ENCODE measurements at places on chromosomes 1 and 21.

GRCh38 chr1:56505792-56506743 lies 73.3 kb downstream of the PLPP3 start:
- DNase-seq = no peak

DNA sequence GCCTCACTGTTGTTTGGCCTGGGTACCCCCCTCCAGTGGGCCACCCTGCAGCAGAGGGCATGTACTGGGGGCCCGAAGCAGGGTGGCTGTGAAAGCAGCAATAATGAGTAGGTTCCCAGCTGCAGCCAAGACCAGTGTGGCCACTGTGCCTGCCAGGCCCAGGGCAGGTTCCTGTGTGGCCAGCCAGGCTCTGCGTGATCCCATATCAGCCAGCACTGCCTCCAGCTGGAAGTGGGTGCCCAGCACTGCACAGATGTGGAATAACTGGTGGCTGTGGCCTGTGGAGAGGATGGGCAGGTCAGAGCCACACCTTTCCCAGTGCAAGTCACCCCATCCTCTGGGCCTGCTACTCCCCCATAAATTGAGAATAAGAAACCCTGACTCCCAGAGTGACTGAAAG lies 2.1 kb downstream of the BGLAP start:
- DNase-seq = no peak

- no peak for DNase-seq
These were observed 564 bp downstream of the DISP1 start for GRCh38 chr1:222815440-222815765.

GRCh38 chr1:150514913-150515327 lies 632 bp upstream of the FALEC start:
- DNase-seq = no peak

DNA sequence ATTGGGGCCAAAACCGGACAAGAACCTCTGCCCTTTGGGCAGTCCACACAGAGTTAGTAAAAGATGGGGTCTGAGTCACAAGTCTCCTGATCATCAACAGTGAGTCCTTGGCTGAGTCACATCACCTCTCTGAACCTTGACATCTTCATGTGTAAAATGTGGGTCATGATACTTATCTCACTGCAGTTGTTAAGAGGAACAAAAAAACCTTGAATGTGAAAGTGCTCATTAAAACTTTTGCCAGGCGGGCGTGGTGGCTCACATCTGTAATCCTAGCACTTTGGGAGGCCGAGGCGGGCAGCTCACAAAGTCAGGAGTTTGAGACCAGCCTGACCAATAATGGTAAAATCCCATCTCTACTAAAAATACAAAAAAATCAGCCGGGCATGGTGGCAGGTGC lies 15.7 kb downstream of the S100A16 start:
- DNase-seq = peak; percentile 43

GRCh38 chr1:219066631-219067349 lies 106.9 kb upstream of the LYPLAL1 start:
- DNase-seq = peak; percentile 10

DNA sequence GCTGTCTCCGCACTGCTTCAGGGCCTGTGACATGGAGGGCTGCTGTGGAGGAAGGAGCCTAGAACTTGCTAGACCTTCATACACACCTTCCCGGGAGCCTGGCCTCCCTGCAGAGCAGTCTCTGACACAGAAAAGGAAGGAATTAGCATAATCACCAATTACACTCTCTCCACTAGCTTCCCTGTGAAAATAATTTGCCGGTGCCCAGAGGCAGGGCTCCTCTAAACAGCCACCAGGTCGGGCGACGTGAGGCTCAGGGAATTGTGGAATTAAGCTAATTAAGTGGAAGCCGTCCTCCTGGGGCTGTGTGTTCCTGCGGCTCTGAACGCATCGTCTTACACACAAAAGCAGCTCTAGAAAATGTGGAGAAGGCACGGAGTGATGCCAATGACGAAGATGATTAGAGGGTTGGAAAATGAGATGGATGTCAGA lies 82.6 kb downstream of the NENF start:
- DNase-seq = no peak

DNA sequence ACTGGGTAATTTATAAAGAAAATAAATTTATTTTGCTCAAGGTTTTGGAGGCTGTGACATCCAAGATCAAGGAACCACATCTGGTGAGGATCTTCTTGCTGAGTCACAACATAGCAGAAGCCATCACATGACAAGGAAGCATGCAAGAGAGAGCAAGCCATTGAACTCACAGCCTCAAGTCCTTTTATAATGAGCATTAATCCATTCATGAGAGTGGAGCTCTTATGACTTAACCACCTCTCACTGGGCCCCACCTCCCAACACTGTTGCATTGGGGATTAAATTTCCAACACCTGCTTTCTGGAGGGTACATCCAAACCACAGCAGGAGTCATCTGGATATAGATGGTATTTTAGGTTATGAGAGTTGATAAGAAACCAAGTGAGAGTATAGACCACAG lies 20.6 kb upstream of the EGLN1 start:
- DNase-seq = no peak

- DNase-seq = peak; percentile 92
These were observed 139.2 kb downstream of the CLIC6 start for GRCh38 chr21:34807881-34808568.

DNA sequence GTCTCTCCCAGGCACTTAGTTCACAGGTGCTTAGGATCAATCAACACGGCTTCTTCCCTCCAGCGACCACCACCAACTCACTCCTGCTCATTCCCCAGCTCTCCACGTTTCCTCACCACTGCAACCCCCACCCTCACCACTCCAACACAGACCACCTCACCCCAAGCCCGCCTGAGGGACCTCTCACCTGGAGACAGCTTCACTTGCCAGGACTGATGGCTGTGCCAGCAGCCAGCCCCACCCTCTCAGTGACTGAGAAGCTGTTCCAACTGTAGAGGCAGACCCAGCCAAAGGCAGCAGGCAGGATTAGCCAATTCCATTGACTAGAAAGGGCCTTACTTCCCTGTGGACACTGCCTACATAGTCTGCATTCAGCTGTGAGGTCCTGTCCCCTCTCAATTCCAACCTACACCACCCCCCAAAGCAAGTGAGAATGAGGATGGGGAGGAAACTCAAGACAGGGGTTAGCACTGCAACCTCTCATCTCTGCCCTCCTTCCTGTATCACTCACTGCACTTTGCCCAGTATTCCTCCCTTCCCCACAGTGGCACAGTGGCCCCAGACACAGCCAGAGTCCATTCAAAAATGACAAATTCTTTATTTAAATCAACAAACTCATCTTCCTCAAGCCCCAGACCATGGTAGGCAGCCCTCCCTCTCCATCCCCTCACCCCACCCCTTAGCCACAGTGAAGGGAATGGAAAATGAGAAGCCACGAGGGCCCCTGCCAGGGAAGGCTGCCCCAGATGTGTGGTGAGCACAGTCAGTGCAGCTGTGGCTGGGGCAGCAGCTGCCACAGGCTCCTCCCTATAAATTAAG lies 7.6 kb downstream of the TAGLN2 start:
- no peak for DNase-seq

DNA sequence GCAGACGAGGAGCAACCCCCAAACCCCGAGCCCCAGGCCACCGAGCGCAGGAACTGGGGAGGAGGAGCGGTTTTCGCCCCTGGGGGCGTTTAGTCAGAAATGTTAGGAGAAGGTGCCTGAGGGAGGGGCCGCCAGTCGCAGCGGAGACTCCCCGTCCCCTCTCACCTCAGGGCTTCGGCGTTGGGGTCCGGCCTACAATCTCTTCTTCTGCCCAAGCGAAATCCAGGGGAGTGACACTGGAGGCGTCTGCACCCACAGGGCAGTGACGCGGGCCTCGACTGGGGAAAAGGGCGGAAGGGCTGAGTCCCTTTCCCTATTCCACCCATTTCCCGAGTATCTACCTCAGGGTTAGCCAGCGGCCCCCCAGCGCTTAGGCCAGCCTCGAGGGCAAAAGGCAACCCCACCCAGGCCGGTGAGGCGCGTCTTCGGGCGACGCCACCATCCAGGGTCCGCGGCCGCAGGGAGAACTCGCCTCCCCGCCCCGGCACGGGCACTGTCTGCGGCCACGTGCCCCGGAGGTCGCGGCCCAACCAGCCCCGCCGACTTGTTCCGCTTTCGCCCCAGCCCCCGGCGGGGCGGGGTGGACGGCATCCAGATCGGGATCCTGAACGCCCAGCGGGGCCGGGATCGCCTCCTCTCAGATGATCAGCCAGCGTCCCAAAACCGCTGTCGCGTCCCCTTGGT lies 118.7 kb upstream of the BARHL2 start:
- DNase-seq = no peak

DNA sequence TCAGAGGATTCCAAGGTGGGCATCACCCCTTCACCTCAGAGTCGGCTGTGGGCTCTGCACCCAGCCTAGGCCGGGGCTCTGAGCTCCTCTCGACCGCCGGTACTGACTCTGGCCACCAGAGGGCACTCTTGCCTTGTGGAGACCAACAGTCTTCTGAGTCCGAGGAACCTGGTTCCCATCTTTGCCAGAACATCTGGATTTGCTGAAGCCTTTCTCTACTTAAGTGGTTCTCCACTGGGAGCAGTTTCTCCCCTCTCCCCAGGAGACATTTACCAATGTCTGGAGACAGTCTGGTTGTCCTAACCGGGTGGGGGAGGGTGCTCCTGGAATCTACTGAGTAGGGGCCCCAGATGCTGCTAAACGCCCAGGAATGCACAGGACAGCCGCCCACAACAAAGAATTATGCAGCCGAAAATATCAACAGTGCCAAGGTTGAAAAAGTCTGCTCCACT lies 9.4 kb downstream of the ETV3L start:
- peak; percentile 56 for DNase-seq

GRCh38 chr1:153805042-153805745 lies 30.0 kb downstream of the SLC27A3 start:
- peak; percentile 67 for DNase-seq

DNA sequence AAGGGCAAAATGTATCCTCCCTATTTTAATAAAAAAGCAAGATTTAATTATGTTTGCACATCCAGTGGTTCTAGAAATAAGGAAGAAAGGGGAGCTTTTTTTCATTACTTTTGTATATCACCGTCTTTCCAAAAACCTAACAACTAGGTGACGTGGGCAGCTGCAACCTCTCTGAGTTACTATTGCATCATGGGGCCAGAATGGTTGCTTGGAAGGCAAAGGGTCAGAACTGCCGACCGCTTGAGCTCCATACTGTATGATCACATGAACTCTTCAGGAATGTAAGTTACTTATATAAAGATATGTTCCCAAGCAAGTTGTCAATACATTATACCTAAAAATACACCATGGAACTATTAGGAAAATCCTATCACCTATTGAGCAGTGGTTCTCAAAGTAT lies 85.6 kb upstream of the HIVEP3 start:
- DNase-seq = no peak

GRCh38 chr1:75615613-75616435 lies 4.9 kb upstream of the SLC44A5 start:
- DNase-seq = peak; percentile 9

DNA sequence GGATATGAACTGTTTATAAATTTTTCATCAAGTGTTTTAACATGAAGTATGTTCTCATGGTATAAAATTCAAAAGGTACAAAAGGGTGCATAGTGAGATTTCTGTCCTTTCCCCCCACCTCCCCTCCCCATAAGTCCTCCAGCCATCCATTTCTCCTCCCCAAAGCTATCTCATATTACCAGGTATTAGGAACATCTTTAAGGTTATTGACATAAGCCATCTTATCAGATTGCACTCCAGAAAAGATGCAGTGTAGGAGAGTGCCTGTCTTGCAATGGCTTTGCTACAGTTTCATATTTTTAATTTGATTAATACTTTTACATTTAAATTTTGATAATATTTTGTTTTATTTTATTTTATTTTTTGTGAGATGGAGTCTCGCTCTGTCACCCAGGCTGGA lies 13.5 kb upstream of the HPCAL4 start:
- no peak for DNase-seq

GRCh38 chr1:37811027-37811655 lies 3.1 kb upstream of the YRDC start:
- peak; percentile 57 for DNase-seq

GRCh38 chr1:198168227-198168626 lies 11.4 kb downstream of the NEK7 start:
- DNase-seq = peak; percentile 57

DNA sequence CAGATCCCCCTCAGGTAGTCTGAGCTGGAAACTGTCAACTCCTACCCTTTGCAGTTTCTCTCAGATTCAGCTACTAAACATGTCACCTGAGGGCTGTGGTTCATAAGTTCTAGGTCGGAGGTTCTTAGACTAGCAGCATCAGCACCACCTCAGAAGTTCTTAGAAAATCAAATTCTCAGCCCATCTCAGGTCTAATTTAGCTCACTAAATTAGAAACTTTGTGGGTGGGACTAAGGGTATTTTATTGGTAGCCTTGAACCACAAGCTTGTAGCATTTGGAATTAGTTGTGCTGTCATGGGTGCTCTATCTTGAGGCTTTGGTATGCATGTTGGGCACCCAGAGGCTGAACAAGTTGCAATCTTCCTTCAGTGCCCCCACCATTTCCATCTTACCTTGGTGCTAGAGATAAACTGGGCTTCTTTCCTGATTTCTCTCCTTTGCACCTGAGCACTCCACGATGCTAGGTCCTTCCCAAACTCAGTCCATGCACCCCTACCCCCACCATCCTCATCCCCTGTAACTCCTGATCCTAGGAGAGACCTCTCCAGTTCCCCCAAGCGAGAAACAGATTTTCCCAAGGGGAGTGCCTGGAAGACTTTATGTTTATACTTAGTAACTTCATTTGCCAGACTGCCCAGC lies 54.2 kb downstream of the S1PR1 start:
- DNase-seq = no peak

GRCh38 chr1:43921022-43921421 lies 12.6 kb upstream of the ARTN start:
- DNase-seq = no peak

GRCh38 chr1:150149271-150150132 lies at the start of gene PLEKHO1:
TSS of gene PLEKHO1 (plus strand) at chr1:150149916. CDS start at chr1:150150258, 342 bp downstream.
- DNase-seq = peak; percentile 77

DNA sequence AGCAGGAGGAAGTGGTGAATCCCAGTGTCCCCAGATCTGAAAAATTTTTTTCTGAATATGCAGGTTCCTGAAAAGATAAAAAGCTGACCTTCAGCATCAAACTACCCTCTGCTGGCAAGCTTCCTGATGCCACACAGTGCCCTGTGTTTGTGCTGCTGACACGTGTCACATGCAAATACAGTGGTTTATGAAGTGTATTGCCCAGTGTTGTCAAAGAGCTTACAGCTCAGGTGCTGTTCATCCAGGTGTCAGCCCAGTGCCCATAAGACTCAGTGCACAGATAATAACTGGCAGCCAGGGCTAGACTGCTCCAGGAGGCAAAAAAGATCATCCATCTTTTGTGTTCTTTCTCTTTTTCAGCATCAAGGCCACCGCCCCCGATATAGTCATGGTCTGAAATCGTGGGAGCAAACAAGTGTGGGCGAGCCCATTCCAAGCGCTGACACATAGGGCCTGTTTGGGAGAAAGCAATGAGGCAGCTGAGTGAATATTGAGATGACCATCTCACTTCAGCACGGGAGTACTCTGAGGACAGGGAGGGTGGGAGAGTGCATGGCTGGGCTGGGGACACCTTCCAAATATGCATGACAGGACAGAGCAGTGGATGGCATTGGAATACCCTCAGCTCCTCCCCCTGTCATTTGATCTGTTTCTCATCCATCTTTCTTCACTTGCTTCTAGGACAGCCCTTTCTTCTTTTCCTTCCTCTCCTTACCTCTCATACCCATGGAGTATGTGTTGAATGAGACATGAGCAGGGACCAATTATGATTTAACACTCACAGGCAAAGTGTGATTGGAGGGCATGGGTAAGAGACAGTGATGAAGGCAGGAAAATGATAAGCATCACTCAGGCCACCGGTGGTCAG lies 6.4 kb upstream of the KCNK1 start:
- peak; percentile 5 for DNase-seq
